AG04450 (cell line): ENCODE measurements at places on chromosomes 1 and 21. TPM values are rescaled to one million over a fixed set of nuclear protein-coding genes. Genes with fewer than 3 reads are reported as not detected.

Gene ARHGEF11
- polyA plus RNA-seq, result 14.5 and 14.8 TPM in 2 replicates

Gene GART
- 26.1 and 31.4 TPM in 2 replicates for polyA plus RNA-seq

Gene USP21
- 15.4 and 16.2 TPM in 2 replicates for polyA plus RNA-seq

Gene MASP2
- polyA plus RNA-seq, result not detected in 2 replicates

GRCh38 chr1:151549199-151549598 is 9.1 kb downstream of the TUFT1 start:
- DNase-seq, result no peak

- DNase-seq, result no peak
These were observed 21.7 kb upstream of the VASH2 start for GRCh38 chr1:212928323-212929291.

- DNase-seq, result no peak
These were observed 679.4 kb upstream of the USP24 start for GRCh38 chr1:55894521-55894920.

- DNase-seq, result no peak
These were observed 593.1 kb downstream of the NUF2 start for GRCh38 chr1:163914785-163915413.

- DNase-seq, result no peak
These were observed 179.3 kb upstream of the HMGB4 start for GRCh38 chr1:33684396-33685179.
